ENCODE measurements at places on chromosomes 2 and 18.
A peak's percentile ranks its signal among the peaks of the same experiment; 100 is the strongest.

DNA sequence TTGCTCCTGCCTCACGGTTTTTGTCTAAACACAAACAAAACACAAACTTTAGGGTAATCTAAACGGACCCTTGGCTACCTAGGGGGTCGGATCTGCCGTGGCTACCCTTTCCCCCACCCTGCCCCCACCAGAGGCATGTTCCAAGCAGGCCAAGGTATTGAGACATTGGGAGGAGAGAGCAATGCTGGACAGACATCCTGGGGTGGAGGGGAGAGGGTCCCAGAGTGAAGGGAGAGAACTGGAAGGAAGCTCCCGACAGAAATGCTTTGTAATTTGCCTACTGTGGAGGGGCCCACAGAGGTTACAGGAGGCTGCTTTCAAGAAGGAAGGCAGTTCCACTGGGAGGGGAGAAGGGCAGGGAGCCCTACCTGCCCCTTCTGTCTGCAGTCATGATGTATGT, 13.9 kb upstream of the MAT2A start:
- H3K27me3 ChIP-seq: no peaks in the 10 kb centered on the region
- no peaks in the 10 kb centered on the region for H3K36me3 ChIP-seq
- H3K27ac ChIP-seq: no peak overlapping the region
- H3K4me3 ChIP-seq: no peak overlapping the region
- no peak for DNase-seq
- peaks cover 10% of the 10 kb centered on the region for H3K4me1 ChIP-seq

DNA sequence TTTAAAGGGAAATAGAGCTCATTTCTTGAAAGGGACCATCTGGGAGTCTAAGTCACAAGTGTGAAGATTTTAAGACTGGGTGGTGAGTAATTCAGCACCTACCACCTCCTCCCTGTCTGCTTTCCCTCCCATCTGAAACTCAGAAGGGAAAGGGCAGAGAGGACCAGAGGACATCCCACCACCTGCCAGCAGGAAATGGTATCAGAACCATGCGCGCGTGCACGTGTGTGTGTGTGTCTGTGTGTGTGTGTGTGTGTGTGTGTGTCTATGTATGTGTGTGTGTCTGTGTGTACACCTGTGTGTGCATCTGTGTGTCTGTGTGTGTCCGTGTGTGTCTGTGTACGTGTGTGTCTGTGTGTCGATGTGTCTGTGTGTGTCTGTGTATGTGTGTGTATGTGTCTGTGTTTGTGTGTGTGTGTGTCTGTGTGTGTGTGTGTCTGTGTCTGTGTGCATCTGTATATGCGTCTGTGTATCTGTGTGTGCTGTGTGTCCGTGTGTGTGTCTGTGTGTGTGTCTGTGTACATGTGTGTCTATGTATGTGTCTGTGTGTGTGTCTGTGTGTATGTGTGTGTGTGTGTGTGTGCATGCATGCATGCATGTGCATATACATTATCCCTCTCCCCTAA, 76.8 kb downstream of the ZFP36L2 start:
- no peak overlapping the region for H3K4me3 ChIP-seq
- no peaks in the 10 kb centered on the region for H3K36me3 ChIP-seq
- H3K4me1 ChIP-seq: no peaks in the 10 kb centered on the region
- H3K27me3 ChIP-seq: no peaks in the 10 kb centered on the region

DNA sequence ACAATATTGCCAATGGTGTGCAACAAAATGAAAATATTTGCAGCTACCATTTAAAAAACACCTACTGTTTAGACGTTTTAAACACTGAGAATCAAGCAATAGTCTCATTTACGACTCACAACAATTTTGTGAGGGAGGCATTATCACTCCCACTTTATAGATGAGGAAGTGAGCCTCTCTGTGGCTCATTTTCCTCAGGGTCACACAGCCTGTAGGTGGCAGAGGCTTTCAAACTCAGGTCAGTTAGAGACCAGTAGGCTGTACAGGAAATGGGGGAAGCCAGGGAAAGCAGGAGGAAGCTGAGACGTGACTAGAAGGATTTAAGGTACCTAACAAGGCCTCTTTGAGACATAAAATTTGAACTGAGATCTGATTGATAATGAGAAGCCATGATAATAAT, 95.0 kb upstream of the ZNF521 start:
- H3K27me3 ChIP-seq: no peaks in the 10 kb centered on the region
- H3K36me3 ChIP-seq: no peaks in the 10 kb centered on the region
- H3K4me1 ChIP-seq: no peaks in the 10 kb centered on the region
- DNase-seq: no peak
- H3K27ac ChIP-seq: no peak overlapping the region
- no peak overlapping the region for H3K4me3 ChIP-seq

- no peaks in the 10 kb centered on the region for H3K27me3 ChIP-seq
- H3K36me3 ChIP-seq: no peaks in the 10 kb centered on the region
- no peak overlapping the region for H3K4me3 ChIP-seq
- no peak for DNase-seq
- H3K4me1 ChIP-seq: no peaks in the 10 kb centered on the region
- H3K27ac ChIP-seq: no peak overlapping the region
These were observed 127.1 kb downstream of the TNS1 start for GRCh38 chr2:217875556-217876252.

GRCh38 chr2:182636699-182637098, 79.4 kb upstream of the DNAJC10 start:
- no peak overlapping the region for H3K4me3 ChIP-seq
- H3K4me1 ChIP-seq: peaks cover 5% of the 10 kb centered on the region
- no peaks in the 10 kb centered on the region for H3K36me3 ChIP-seq
- no peak overlapping the region for H3K27ac ChIP-seq

DNA sequence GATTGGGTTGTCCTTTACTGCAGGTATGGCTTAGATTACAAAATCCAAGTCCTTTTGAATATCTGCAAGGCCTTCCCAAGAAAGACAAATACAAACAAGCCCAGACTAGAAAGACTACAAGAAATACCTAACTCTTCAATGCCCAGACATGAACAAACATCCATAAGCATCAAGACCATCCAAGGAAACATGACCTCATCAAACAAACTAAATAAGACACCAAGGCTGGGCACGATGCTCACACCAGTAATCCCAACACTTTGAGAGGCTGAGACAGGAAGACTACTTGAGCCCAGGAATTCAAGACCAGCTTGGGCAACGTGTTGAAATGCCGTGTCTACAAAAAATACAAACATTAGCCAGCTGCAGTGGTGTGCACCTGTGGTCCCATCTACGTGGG, 31.7 kb downstream of the MAP4K3 start:
- H3K4me3 ChIP-seq: no peak overlapping the region
- H3K27ac ChIP-seq: no peak overlapping the region
- no peaks in the 10 kb centered on the region for H3K27me3 ChIP-seq
- no peak for DNase-seq
- no peaks in the 10 kb centered on the region for H3K4me1 ChIP-seq

DNA sequence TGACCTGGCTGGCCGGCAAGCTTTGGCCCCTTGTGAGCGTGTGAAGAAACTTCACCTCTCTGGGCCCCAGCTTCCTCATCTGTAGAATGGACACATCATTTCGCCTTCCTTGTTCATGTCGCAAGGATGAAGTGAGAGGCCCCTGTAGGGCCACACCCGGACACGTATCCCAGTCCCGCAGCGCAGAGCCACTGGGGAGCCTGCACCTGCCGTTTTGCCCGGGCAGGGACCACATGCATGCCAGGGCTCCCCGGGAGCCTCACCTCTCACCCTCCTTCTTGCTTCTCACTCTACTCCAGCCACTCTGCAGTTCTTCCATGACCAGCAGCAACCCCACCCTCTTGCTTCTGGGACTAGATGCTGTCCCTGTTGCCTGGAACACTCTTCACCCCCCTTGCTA, 77.5 kb downstream of the FAM168B start:
- H3K4me1 ChIP-seq: peaks cover 10% of the 10 kb centered on the region
- no peaks in the 10 kb centered on the region for H3K36me3 ChIP-seq
- no peak overlapping the region for H3K27ac ChIP-seq
- no peaks in the 10 kb centered on the region for H3K27me3 ChIP-seq
- DNase-seq: no peak

DNA sequence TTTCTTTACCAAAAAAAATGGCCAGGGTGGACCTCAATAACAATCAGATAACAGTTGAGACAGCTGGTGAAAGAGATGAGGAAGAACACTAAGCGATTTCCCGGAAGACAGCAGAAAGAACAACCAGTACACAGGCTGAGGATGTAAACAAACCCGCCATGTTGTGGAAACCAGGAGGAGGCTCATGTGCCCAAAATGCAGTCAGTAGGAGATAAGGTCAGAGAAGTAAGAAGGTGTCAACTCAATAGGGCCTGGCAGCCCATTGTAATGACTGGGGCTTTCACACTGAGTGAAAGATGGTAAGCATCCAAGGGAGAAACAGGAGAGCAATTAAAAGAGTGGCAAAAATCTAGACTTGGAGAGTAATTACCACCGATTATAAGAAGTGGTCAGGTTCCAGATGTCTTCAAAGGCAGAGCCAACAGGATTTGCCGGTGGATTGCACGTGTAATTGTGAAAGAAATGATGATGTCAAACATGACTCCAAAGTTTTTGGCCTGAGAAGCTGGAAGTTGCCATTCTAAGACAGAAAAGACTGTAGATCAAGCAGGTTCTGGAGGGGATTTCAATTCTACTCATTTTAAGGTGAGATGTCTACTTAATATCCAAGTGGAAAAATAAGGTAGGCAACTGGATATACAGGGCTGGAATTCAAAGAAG, 77.7 kb upstream of the CYP1B1 start:
- H3K27me3 ChIP-seq: peaks cover 13% of the 10 kb centered on the region
- DNase-seq: no peak

- H3K36me3 ChIP-seq: peaks cover 54% of the 10 kb centered on the region
- DNase-seq: peak; percentile 84
- no peak overlapping the region for H3K4me3 ChIP-seq
- no peaks in the 10 kb centered on the region for H3K27me3 ChIP-seq
- H3K4me1 ChIP-seq: no peaks in the 10 kb centered on the region
- no peak overlapping the region for H3K27ac ChIP-seq
These were observed 21.7 kb downstream of the COX7A2L start for GRCh38 chr2:42339191-42339912.

DNA sequence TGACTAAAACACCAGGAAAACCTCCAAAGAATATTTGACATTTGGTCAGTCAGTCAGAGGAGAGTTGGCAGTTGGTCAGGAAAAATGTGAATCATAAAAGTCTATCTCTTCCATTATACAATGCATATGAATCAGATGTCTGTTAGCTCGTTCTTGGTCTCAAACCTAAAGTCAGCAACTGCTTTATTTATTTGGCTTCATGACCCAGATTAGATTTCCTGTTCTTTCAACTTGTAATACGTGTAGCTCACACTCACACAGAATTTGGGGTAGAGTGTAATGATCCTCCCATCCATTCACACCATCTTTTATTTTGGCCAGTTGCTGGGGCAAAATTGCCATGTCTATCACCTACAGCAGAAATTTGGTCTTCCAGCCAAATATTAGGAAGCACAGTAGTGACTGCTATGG, 81.9 kb upstream of the COL5A2 start:
- no peaks in the 10 kb centered on the region for H3K4me1 ChIP-seq
- H3K36me3 ChIP-seq: no peaks in the 10 kb centered on the region
- no peak for DNase-seq
- no peaks in the 10 kb centered on the region for H3K27me3 ChIP-seq

DNA sequence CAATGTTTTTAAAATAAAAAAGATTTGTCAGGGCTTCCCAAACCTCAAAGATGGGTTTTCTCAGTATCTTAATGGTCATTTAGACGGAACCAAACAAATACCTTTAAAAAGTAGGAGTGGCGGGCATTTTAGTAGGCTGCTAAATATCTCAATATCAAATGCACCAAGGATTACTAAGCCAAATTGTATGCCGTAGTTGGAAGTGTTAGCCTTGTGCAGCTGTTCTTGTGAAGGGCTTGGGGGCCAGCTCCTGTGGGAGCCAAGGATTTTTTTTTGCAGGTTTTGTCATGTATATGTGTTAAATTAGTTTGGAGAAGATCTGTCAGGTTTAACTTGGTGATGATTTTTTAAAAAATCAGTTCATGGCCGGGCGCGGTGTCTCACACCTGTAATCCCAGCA, 52.1 kb downstream of the ACTR2 start:
- H3K27me3 ChIP-seq: no peaks in the 10 kb centered on the region
- no peaks in the 10 kb centered on the region for H3K36me3 ChIP-seq
- H3K4me3 ChIP-seq: no peak overlapping the region
- H3K27ac ChIP-seq: no peak overlapping the region
- H3K4me1 ChIP-seq: peaks cover 6% of the 10 kb centered on the region

- H3K27ac ChIP-seq: no peak overlapping the region
- H3K4me1 ChIP-seq: no peaks in the 10 kb centered on the region
- no peaks in the 10 kb centered on the region for H3K36me3 ChIP-seq
- no peak for DNase-seq
- H3K27me3 ChIP-seq: no peaks in the 10 kb centered on the region
These were observed 200.6 kb upstream of the RBMS1 start for GRCh38 chr2:160694221-160694620.

GRCh38 chr2:177195194-177195593, 17.4 kb upstream of the HNRNPA3 start:
- H3K27me3 ChIP-seq: no peaks in the 10 kb centered on the region
- no peak overlapping the region for H3K27ac ChIP-seq
- H3K36me3 ChIP-seq: no peaks in the 10 kb centered on the region

- DNase-seq: no peak
- H3K27me3 ChIP-seq: no peaks in the 10 kb centered on the region
- peak overlapping the region; percentile 40 for H3K27ac ChIP-seq
These were observed 283.4 kb upstream of the PARD3B start for GRCh38 chr2:204261846-204262245.

DNA sequence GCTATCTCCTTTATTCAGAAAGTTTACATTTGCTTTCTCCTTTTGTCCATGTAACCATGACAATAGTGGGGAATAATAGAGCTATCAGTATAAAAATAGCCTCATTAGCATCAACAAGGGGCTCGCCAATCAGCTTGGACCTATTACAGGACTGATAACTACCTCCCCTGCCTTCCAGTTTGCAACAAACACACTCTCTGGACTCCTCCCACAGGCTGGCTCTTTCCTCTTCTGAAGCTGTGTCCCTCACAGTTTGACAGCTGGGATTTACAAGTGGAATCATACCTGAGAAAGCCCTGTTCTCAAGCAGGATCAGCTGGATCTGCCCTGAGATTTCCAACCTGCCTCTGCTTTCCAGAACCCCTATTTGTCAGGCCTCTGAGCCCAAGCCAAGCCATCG, 162.5 kb downstream of the GRB14 start:
- no peaks in the 10 kb centered on the region for H3K4me1 ChIP-seq
- no peak overlapping the region for H3K27ac ChIP-seq
- peak; percentile 78 for DNase-seq

Data from endodermal cell (in vitro differentiated cells).